ENCODE measurements at places on chromosomes 1 and 21. TPM values are rescaled to one million over a fixed set of nuclear protein-coding genes. Genes with fewer than 3 reads are reported as not detected.
A peak's percentile ranks its signal among the peaks of the same experiment; 100 is the strongest.

DNA sequence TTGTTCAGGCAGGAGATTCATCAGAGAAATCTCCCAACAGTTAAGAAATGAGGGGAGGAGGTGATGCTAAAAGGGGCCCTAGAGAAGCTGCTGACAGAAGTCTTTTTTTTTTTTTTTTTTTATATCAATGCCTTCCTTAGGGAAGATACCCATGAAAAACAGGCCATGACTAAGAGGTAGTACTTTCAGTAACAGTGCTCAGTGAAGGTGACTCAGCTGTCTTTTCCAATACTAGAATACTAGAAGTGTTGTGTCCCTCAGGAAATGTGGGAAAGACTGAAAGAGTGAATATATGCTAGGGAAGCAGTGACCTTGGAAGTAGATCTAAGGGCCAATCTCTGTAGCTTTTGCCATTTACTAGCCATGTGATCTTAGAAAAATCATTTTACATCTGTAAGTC, 52.4 kb upstream of the SLFNL1 start:
- H3K36me3 ChIP-seq, result no peaks in the 10 kb centered on the region
- no peak for DNase-seq
- H3K27ac ChIP-seq, result no peak overlapping the region
- H3K27me3 ChIP-seq, result no peaks in the 10 kb centered on the region
- H3K4me1 ChIP-seq, result no peaks in the 10 kb centered on the region
- no peak overlapping the region for H3K4me3 ChIP-seq

DNA sequence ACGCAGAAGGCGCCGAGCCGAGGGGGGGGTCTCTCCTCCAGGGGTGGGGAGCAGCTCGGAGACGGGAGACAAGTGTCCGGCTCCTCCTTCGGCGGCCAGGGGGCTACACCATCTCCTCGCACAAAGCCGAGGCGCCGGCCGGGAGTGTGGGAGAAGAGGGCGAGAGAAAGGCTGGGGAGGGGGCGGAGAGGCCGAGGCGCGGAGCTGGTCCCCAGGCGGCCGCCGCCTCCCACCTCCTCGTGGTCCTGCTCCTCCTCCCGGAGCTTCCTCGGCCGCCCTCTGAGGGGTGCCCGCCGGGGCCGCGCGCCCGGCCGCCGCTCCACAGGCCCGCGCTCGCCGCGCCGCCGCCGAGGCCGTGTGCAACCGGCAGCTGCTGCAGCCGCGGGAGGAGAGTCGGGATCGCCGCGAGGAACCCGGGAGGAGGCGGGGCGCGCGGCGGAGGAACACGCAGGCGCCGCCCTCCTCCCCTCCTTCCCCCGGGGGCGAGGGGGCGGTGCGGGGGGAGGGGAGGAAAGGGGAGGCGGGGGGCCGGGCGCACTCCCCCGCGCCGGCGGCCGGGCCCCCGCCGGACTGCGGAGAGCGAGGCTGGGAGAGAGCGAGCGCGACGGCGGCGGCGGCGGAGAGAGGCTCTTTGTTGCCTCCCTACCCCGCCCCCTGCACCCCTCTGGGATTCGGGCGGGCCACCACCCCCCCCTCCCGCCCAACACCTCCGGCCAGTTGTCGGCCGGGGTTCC, at the start of gene ENAH:
ENAH (minus strand) TSS at position 395 of the 734 bp plus-strand sequence. CDS start 433 bp downstream, outside the sequence.
- H3K36me3 ChIP-seq, result peaks cover 5% of the 10 kb centered on the region
- H3K27me3 ChIP-seq, result no peaks in the 10 kb centered on the region
- H3K4me1 ChIP-seq, result peaks cover 49% of the 10 kb centered on the region
- H3K27ac ChIP-seq, result peak within 1 kb of the TSS; percentile 98
- H3K4me3 ChIP-seq, result peak within 1 kb of the TSS; percentile 93

DNA sequence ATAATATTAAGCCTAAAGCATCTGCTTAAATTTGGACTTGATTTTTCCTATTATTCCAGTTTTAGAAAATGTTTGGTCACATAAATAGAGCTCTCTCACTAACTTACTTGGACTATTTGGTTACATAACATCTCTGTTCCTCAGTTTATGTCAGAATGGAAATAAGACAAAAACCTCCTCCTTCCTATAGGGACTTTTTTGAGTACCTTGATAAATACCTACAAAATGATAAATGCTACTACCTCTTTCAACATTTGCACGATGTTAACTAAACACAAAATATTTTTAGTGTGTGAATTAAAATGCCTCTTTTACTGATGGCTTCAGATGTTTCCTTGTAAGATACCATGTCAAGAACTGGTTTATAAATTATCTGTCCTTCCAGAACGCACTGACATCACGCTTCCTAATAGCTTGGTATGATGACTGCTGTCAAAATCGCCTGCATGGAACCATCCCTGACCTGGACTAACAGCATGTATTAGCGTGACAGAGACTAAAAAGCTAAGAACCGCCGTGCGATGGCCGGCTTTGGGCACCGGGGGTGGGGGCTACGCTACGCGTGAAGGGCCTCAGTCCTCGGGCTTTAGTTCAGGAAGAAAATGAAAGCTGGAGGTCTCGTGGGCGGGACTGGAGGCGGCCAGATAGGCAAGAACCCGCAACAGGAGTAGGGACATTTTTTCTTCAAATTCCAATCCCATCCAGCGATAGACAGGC, 133.2 kb upstream of the BARHL2 start:
- H3K4me3 ChIP-seq, result peak overlapping the region; percentile 79
- DNase-seq, result peak; percentile 38
- H3K27me3 ChIP-seq, result peaks cover 74% of the 10 kb centered on the region
- H3K27ac ChIP-seq, result no peak overlapping the region
- no peaks in the 10 kb centered on the region for H3K36me3 ChIP-seq

DNA sequence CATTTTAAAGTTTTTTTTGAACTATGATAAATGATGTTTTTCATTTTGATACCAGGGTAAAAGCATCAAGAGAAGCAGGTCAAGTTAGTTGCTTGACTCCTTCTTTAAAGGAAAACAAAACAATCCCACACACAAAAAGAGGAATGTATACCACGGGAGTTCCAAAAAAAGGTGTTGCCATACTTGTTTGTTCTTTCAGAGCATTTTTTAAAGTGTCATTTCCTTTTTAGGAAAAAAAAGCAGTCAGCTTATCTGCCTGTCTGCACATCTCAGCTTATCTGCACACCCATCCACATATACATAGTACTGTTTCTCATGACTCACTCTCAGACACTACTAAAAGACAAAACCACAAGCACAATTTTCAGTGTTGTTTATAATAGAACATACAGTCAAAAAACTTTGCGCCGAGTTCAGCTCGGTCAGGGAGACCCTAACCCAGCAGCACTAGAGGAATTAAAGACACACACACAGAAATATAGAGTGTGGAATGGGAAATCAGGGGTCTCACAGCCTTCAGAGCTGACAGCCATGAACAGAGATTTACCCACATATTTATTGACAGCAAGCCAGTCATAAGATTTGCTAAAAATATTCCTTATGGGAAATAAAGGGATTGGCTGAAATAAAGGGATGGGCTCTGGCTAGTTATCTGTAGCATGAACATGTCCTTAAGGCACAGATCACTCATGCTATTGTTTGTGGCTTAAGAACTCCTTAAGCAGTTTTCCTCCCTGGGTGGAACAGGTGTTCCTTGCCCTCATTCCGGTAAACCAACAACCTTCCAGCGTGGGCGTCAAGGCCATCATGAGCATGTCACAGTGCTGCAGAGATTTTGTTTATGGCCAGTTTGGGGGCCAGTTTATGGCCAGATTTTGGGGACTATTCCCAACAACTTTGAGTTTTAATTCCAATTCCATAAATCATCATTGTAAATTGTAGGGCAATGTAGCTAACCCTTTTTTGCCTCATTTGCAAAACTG, 11.4 kb upstream of the MNDA start:
- no peaks in the 10 kb centered on the region for H3K36me3 ChIP-seq
- no peak for DNase-seq
- H3K4me1 ChIP-seq, result no peaks in the 10 kb centered on the region
- no peaks in the 10 kb centered on the region for H3K27me3 ChIP-seq
- H3K4me3 ChIP-seq, result no peak overlapping the region
- no peak overlapping the region for H3K27ac ChIP-seq

GRCh38 chr21:33931799-33932390, 16.3 kb upstream of the ATP5PO start:
- peaks cover 5% of the 10 kb centered on the region for H3K36me3 ChIP-seq
- DNase-seq, result no peak
- peaks cover 31% of the 10 kb centered on the region for H3K4me1 ChIP-seq
- peak overlapping the region; percentile 89 for H3K4me3 ChIP-seq
- no peaks in the 10 kb centered on the region for H3K27me3 ChIP-seq

GRCh38 chr1:2865571-2866421, 64.3 kb upstream of the TTC34 start:
- no peaks in the 10 kb centered on the region for H3K4me1 ChIP-seq
- no peaks in the 10 kb centered on the region for H3K27me3 ChIP-seq
- peaks cover 15% of the 10 kb centered on the region for H3K36me3 ChIP-seq
- DNase-seq, result no peak
- H3K4me3 ChIP-seq, result no peak overlapping the region

- H3K4me3 ChIP-seq, result no peak overlapping the region
- DNase-seq, result no peak
- peaks cover 5% of the 10 kb centered on the region for H3K36me3 ChIP-seq
- H3K27me3 ChIP-seq, result peaks cover 8% of the 10 kb centered on the region
- no peak overlapping the region for H3K27ac ChIP-seq
These were observed 150.5 kb upstream of the RUNX3 start for GRCh38 chr1:25080294-25081209.

DNA sequence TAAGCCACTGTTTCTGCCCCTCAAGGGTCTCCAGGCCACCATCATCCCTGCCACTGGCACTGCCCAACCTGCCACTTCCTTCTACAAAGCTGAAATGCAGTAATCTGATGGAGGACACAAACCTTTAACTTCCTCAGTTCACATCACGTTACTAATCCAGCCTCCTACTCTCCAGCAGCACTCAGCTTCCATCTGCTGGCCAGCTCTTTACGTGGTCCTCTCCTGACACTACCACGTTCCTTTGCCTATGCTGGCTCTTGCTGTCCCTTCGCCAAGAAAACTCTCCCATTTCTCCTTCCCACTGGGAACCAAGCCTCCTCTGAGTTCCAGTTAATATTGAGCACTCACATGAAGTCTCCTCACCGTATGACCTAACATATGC, 124.0 kb downstream of the EDEM3 start:
- H3K4me1 ChIP-seq, result peaks cover 9% of the 10 kb centered on the region
- no peak overlapping the region for H3K4me3 ChIP-seq
- H3K27me3 ChIP-seq, result no peaks in the 10 kb centered on the region
- no peak for DNase-seq
- H3K36me3 ChIP-seq, result no peaks in the 10 kb centered on the region

DNA sequence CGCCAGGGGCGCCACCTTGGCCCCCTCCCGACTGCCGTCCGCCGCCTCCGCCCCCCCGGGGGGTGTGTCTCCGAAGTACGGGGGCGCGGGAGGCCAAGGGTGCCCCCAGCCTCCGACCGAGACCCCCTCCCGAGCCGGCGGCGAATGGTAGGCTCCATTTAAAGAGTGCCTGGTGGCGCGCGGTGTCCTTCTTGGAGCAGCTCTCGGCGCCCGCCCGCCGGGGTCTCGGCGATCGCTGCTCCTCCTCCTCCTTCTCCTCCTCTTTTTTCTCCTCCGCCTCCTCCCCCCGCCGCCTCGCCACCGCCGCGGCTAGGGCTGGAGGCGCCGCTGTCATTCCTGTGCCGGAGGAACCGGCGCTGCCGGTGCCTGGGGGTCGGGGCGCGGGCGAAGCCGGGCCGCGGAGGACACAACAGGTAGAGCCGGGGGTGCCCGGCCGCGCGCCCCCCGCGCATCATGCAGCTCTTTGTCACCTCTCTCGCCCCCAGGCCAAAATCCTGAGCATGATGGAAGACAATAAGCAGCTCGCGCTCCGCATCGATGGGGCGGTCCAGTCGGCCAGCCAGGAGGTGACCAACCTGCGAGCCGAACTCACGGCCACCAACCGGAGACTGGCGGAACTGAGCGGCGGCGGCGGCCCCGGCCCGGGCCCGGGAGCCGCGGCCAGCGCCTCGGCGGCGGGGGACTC, at the start of gene KAZN:
KAZN (plus strand) TSS at position 188 of the 685 bp plus-strand sequence.
- DNase-seq, result peak; percentile 73
- H3K4me3 ChIP-seq, result peak within 1 kb of the TSS; percentile 78
- no peak within 1 kb of the TSS for H3K27ac ChIP-seq
- H3K36me3 ChIP-seq, result no peaks in the 10 kb centered on the region

GRCh38 chr1:37840711-37841110, 18.7 kb downstream of the MTF1 start:
- H3K36me3 ChIP-seq, result peaks cover 26% of the 10 kb centered on the region
- no peaks in the 10 kb centered on the region for H3K4me1 ChIP-seq
- H3K4me3 ChIP-seq, result no peak overlapping the region
- no peak overlapping the region for H3K27ac ChIP-seq
- no peaks in the 10 kb centered on the region for H3K27me3 ChIP-seq
- DNase-seq, result no peak

- peaks cover 20% of the 10 kb centered on the region for H3K4me1 ChIP-seq
- H3K27ac ChIP-seq, result no peak overlapping the region
These were observed 198.5 kb downstream of the RHOU start for GRCh38 chr1:228933753-228934152.

- peak overlapping the region; percentile 50 for H3K4me3 ChIP-seq
- peaks cover 22% of the 10 kb centered on the region for H3K36me3 ChIP-seq
- H3K4me1 ChIP-seq, result peaks cover 53% of the 10 kb centered on the region
These were observed 403.7 kb downstream of the SIPA1L2 start for GRCh38 chr1:232226197-232226712.

DNA sequence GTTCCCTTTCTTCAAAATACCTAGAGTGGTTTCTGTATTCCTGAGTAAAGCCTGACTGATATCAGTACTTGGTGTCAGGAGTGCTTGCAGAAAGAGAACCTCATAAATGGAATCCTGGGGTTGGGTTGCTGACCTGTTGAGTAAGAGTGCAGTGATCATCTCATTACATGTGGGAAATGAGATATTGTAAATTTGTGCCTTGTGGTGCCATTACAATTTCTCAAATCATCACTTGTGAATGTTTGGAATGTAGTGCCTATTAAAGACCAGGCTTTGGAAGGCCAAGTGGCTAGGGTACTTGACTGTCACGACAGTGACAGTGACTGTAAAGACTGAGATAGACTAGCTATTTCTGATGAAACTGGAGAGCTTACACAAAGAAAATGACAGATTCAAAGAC, 176.7 kb upstream of the CTTNBP2NL start:
- H3K4me3 ChIP-seq, result no peak overlapping the region
- no peak for DNase-seq
- H3K27ac ChIP-seq, result no peak overlapping the region
- peaks cover 8% of the 10 kb centered on the region for H3K4me1 ChIP-seq

GRCh38 chr1:25568090-25568833, 24.9 kb downstream of the LDLRAP1 start:
- 0 out of 2 replicates have a peak, but pooled peaks cover 5% of the 10 kb centered on the region for H3K36me3 ChIP-seq
- peak overlapping the region; percentile 96 for H3K27ac ChIP-seq
- no peaks in the 10 kb centered on the region for H3K27me3 ChIP-seq
- no peak overlapping the region for H3K4me3 ChIP-seq

DNA sequence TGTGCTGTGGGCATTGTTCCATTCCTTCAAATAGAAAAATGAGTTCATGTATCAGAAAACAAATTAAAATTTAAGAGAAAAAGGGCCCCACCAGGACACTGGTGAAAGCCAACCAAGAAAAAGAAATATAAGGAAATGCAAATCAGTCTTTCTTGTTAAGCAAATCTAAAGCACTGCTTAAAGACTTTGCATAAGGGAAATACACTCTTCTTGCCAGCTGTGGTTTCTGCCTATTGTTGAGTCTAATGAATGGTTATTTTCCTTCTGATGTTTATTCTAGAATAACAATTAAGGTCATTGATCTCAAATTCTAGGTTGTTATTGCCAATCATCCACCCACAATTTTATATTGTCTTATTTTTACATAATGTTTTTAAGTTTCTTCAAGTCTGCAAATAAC, 158.6 kb upstream of the SNX7 start:
- H3K4me3 ChIP-seq, result no peak overlapping the region
- H3K4me1 ChIP-seq, result peaks cover 42% of the 10 kb centered on the region

SLC9C2 gene
- not detected for total RNA-seq

ZFP69B gene
- total RNA-seq, result 6.8 TPM

GJB3 gene
- total RNA-seq, result 0.48 TPM

TBX19 gene
- 1.3 TPM for total RNA-seq

TMEM200B gene
- 19.1 TPM for total RNA-seq

C1QC gene
- total RNA-seq, result 0.21 TPM

CYYR1 gene
- total RNA-seq, result 29.3 TPM

FAM177B gene
- not detected for total RNA-seq
